ENCODE measurements at places on chromosomes 12 and 14.

GRCh38 chr12:14452865-14453264 lies 87.4 kb downstream of the ATF7IP start:
- H3K4me1 ChIP-seq: no peaks in the 10 kb centered on the region
- no peaks in the 10 kb centered on the region for H3K36me3 ChIP-seq
- H3K27ac ChIP-seq: no peak overlapping the region
- no peaks in the 10 kb centered on the region for H3K27me3 ChIP-seq

- H3K4me1 ChIP-seq: no peaks in the 10 kb centered on the region
- no peak overlapping the region for H3K4me3 ChIP-seq
- H3K27ac ChIP-seq: peak overlapping the region; percentile 51
- no peak for DNase-seq
Observed at GRCh38 chr14:56333359-56334292, 215.4 kb downstream of the PELI2 start.

- peak; percentile 70 for DNase-seq
- peaks cover 59% of the 10 kb centered on the region for H3K4me1 ChIP-seq
- H3K27me3 ChIP-seq: no peaks in the 10 kb centered on the region
- no peaks in the 10 kb centered on the region for H3K36me3 ChIP-seq
Observed at GRCh38 chr14:102316338-102316742, 3.2 kb upstream of the ZNF839 start.

DNA sequence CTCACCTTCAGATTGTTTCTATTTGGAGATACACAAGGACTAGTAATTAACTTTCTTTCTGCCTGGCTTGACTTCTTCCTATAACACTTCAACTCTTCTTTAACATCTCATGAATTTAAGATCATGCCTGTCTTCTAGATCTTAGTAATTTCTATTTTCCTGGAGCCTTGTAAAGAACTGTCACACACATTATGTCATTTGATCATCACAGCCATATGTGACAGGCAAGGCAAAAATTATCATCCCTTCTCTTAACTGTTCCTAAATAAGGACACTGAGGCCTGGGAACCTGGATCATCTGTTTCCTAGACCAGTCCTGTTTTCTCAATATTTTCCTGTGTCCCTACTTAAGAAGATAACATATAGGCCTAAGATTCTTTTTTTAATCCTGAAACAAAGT lies 27.2 kb downstream of the NRDE2 start:
- H3K4me3 ChIP-seq: no peak overlapping the region
- peaks cover 7% of the 10 kb centered on the region for H3K4me1 ChIP-seq
- no peak overlapping the region for H3K27ac ChIP-seq
- peaks cover 3% of the 10 kb centered on the region for H3K36me3 ChIP-seq
- no peaks in the 10 kb centered on the region for H3K27me3 ChIP-seq

GRCh38 chr12:5188472-5188871 lies 144.8 kb downstream of the KCNA5 start:
- no peaks in the 10 kb centered on the region for H3K27me3 ChIP-seq
- no peak overlapping the region for H3K4me3 ChIP-seq
- no peak overlapping the region for H3K27ac ChIP-seq
- no peaks in the 10 kb centered on the region for H3K36me3 ChIP-seq

DNA sequence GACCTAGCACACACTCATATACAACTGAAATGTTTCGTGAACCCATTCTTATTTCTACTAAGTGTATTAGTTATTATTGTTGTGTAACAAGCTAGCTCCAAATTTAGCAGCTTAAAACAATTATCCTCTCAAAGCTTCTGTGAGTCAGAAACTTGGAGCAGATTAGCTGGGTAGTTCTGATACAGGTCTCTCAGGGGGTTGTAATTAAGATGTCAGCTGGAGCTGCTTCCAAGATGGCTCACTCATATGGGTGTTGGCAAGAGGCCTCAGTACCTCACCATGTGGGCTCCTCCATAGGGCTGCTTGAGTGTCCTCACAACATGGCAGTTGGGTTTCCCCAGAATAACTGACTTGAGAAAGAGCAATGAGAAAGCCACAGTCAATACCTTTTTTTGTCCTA lies 9.8 kb downstream of the GPR135 start:
- no peak overlapping the region for H3K27ac ChIP-seq
- no peaks in the 10 kb centered on the region for H3K27me3 ChIP-seq
- H3K4me3 ChIP-seq: no peak overlapping the region
- H3K36me3 ChIP-seq: peaks cover 39% of the 10 kb centered on the region
- DNase-seq: no peak

DNA sequence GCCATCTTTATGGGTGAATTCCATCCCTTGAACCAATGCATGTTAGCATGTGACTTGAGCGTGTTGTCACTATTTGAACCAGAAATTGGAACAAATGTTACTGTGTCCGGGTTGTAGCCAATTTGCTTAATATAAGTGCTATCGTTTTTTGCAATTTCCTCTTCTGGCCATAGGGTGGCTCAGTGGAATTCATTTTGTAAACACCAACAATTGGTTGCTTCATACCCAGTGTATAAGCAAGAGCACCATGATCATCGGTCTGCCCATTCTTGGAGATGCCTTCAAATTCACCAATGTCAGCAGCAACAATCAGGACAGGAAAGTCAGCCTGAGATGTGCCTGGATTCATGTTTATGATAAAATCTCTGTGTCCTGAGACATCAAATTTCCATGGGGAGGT lies 5.0 kb upstream of the NEDD1 start:
- DNase-seq: no peak
- H3K4me3 ChIP-seq: no peak overlapping the region
- H3K36me3 ChIP-seq: no peaks in the 10 kb centered on the region
- H3K27me3 ChIP-seq: no peaks in the 10 kb centered on the region

- H3K36me3 ChIP-seq: peaks cover 19% of the 10 kb centered on the region
- H3K4me3 ChIP-seq: peak overlapping the region; percentile 62
- H3K4me1 ChIP-seq: peaks cover 47% of the 10 kb centered on the region
- peak overlapping the region; percentile 82 for H3K27ac ChIP-seq
- no peaks in the 10 kb centered on the region for H3K27me3 ChIP-seq
- no peak for DNase-seq
Observed at GRCh38 chr14:77707355-77707723, 484 bp downstream of the ALKBH1 start.

DNA sequence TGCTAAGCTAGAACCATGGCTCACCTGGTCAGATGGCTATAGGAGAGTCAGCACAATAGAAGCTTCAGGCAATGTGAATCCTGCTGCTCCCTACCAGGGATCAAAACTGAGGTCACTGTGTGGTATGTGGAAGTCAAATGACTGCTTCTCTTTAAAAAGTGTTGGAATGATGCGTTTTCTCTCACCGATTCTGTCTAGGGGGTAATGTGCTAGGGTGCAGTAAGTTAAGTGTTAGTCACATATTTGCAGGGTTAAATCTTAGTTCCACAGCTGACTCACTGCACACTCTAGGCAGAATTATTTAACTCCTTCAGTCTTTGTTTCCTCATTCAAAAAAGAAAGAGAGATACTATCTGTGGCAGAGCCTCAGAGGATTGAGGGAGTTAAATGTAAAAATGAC lies 696.6 kb downstream of the DIO2 start:
- peak overlapping the region; percentile 7 for H3K27ac ChIP-seq
- no peak overlapping the region for H3K4me3 ChIP-seq
- no peaks in the 10 kb centered on the region for H3K36me3 ChIP-seq
- DNase-seq: no peak
- H3K4me1 ChIP-seq: peaks cover 14% of the 10 kb centered on the region

- no peak overlapping the region for H3K27ac ChIP-seq
- H3K27me3 ChIP-seq: no peaks in the 10 kb centered on the region
- no peak for DNase-seq
- no peak overlapping the region for H3K4me3 ChIP-seq
- H3K36me3 ChIP-seq: peaks cover 70% of the 10 kb centered on the region
Observed at GRCh38 chr12:103782399-103782798, 58.6 kb downstream of the NT5DC3 start.

GRCh38 chr12:89253488-89253887 lies 98.8 kb downstream of the DUSP6 start:
- H3K4me3 ChIP-seq: no peak overlapping the region
- no peak for DNase-seq
- no peak overlapping the region for H3K27ac ChIP-seq
- no peaks in the 10 kb centered on the region for H3K4me1 ChIP-seq
- no peaks in the 10 kb centered on the region for H3K27me3 ChIP-seq

DNA sequence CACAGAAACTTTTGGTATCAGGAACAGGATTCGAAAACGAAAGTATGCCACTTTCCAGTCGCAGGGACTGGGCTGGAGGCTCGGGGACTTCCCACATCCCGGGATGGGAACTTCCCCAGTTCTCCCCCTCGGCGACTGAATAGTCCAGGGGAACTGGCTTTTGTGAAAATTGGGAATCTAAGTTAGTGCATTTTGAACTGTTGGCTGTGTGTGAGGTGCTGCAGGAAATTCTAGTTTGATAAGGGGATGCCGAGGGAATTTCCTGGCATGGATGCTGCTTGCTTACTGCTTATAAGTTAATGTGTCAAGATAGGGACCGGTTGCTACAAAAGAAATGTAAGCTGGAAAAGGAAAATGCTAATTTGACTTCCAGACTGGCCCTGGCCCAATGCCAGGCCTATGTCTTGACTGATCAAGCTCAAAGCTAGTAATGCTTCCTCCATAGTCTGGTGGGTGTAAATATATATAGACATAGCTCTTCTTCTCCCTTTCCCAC lies 73.4 kb upstream of the EIF5 start:
- H3K4me3 ChIP-seq: peak overlapping the region; percentile 40
- H3K27ac ChIP-seq: no peak overlapping the region
- H3K4me1 ChIP-seq: no peaks in the 10 kb centered on the region
- H3K27me3 ChIP-seq: no peaks in the 10 kb centered on the region
- peak; percentile 32 for DNase-seq

- DNase-seq: no peak
- H3K27me3 ChIP-seq: no peaks in the 10 kb centered on the region
- H3K4me1 ChIP-seq: no peaks in the 10 kb centered on the region
- H3K27ac ChIP-seq: no peak overlapping the region
- H3K4me3 ChIP-seq: no peak overlapping the region
- H3K36me3 ChIP-seq: no peaks in the 10 kb centered on the region
Observed at GRCh38 chr12:95390192-95390591, 83.8 kb upstream of the METAP2 start.

- no peak overlapping the region for H3K27ac ChIP-seq
- no peak overlapping the region for H3K4me3 ChIP-seq
- H3K4me1 ChIP-seq: no peaks in the 10 kb centered on the region
- no peaks in the 10 kb centered on the region for H3K36me3 ChIP-seq
Observed at GRCh38 chr12:80634903-80635302, 72.5 kb upstream of the MYF6 start.

DNA sequence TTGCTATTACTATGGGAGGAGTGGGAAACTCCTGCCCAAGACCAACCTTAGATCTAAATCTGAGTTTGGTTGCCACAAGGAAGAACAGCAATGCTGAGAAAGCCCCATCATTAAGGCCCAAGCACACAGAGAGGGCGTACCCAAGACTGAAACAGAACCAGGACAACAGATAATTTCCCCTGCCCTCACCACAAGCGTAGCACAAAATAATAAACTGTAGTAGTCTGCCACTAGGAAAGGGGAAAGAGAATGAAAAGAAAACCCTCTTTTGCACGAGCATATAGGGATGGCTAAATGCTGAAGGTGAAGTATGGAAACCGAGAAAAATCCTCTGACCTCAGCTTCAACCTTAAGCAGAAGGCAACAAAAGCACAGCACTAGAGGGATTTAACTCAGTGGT lies 76.5 kb upstream of the DHRS4 start:
- no peaks in the 10 kb centered on the region for H3K4me1 ChIP-seq
- no peak overlapping the region for H3K27ac ChIP-seq
- no peak for DNase-seq
- no peak overlapping the region for H3K4me3 ChIP-seq
- no peaks in the 10 kb centered on the region for H3K27me3 ChIP-seq
- H3K36me3 ChIP-seq: no peaks in the 10 kb centered on the region

DNA sequence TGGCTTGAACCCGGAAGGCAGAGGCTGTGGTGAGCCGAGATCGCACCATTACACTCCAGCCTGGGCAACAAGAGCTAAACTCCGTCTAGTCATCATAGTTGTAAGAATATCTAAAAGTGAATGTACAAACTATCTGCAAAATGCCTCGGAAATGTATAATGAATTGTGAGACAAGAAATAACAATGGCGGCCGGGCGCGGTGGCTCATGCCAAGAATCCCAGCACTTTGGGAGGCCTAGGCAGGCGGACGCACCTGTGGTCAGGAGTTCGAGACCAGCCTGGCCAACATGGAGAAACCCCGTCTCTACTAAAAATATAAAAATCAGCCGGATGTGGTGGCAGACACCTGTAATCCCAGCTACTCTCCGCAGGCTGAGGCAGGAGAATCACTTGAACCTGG lies 9.7 kb downstream of the PPP2R5E start:
- no peaks in the 10 kb centered on the region for H3K4me1 ChIP-seq
- H3K36me3 ChIP-seq: no peaks in the 10 kb centered on the region
- H3K27me3 ChIP-seq: no peaks in the 10 kb centered on the region
- H3K4me3 ChIP-seq: no peak overlapping the region

GRCh38 chr12:4118017-4118510 lies 155.5 kb upstream of the CCND2 start:
- DNase-seq: peak; percentile 38
- H3K27me3 ChIP-seq: no peaks in the 10 kb centered on the region
- H3K27ac ChIP-seq: no peak overlapping the region
- no peaks in the 10 kb centered on the region for H3K36me3 ChIP-seq
- no peak overlapping the region for H3K4me3 ChIP-seq
- H3K4me1 ChIP-seq: peaks cover 9% of the 10 kb centered on the region

DNA sequence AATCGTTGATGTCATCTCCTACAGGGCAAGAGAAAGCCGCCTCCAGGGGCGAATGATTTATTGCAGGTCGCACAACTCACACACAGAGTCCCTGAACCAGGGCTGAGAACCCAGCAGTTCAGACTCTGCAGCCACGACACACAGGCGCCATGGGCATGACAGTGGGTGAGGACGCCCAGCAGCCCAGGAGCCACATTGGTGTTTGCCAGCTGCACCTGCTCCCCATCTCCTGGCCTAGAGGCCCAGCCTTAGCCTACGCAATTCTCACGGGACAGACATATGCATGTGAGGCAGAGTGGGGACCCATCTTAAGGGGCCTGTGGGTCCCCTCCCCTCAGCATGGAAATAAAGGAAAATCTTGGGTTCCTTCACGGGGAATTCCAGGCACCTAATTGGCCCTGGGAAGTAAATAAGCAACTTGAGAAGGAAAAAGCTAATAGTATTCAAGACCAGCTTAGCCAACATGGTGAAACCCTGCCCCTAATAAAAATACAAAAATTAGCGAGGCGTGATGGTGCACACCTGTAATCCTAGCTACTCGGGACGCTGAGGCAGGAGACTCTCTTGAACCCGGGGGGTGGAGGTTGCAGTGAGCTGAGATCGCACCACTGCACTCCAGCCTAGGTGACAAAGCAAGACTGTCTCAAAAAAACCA lies 69.3 kb downstream of the RIMBP2 start:
- H3K4me3 ChIP-seq: no peak overlapping the region
- H3K36me3 ChIP-seq: no peaks in the 10 kb centered on the region
- no peak for DNase-seq
- H3K27ac ChIP-seq: no peak overlapping the region
- H3K27me3 ChIP-seq: no peaks in the 10 kb centered on the region

DNA sequence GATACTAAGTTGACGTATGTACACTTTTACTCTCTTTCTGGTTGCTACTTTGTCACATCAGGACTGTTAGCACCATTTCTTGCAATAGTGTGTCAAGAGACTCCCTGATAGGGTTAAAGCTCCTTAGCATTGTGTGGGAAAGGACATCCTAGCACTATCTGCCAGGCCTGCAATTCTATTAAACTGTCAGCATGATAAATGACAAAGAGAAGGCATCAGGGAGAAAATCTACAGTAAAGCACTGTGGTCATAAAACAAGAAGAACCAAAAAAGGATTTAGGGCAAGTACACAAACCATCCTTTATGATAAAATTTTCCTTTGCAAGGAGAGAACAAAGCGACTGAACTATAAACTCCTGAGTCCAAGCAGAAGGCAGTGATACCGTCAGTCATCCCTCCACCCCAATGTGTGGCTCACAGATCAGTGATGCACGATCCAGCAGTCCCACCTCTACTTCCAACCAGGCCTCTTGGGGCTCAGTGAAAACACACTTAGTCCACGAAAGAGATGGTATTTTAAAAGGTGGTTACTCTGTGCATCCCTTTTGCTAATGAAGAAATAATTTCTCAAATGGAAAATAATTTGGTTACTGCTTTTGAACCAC lies 31.4 kb upstream of the SLC35F4 start:
- no peaks in the 10 kb centered on the region for H3K36me3 ChIP-seq
- no peak overlapping the region for H3K4me3 ChIP-seq
